ENCODE measurements at places on chromosomes 7 and 10.
A peak's percentile ranks its signal among the peaks of the same experiment; 100 is the strongest.

DNA sequence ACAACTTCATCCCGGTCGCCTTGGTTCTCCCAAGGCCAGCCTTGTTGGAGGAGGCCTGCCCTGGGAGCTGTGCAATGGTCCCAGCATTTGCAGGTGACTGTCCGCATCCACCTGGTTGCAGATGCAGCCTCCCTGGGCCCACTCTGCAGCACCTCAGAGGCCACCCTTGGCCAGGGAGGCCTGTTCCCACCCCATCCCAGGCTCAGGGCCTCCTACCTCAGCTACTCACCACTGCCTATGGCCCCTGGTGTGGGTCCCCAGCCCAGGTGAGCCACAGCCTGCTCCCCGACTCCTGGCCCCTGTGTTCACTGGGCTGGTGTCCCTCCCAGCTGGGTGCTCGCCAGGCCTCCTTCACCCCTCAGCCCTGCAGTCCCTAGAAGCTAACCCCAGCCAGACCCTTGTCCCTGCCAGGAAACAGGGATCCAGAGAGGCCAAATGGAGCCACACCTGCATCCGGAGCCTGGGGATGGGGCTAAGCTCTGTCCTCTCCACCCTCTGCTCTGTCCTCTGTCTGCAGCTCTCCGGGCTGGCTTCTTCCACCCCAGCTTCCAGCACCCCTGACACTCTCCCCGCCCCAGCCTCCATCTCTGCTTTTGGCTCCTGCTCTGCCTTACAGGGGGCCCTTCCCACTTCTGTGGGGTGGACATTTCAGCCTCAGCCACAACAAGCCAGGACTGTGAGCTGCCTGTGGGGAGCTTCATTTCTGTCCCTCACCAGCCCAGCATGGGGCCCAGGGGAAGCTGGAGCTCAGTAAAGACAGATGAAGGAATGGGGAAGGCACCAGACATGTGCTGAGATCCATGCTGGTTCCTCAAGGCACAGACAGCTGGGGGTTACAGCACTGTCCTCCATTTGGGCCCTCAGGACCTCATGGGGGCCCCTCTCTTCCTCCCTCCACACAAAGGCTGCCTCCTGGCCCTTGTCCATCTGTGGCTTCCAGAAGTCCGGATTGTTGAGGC lies 35.6 kb upstream of the ANTXRL start:
- no peak for DNase-seq

DNA sequence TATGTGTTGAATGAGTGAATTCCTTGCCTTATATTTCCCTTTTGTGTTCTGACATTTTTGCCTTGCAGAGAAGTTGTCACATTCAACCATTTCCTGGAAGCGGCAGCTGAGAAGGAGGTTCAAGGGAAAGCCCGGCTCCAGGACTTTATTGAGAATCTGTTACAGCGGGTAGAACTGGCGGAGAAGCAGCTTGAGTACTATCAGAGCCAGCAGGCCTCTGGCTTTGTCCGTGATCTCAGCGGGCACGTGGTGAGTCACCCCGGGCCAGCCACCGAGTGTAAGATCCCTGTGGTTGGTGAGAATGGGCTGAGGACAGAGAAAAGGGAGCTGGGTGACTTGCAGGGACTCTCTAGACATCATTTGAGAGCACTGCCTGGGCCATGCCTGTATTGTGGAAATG lies 14.2 kb downstream of the ZNF365 start:
- peak; percentile 41 for DNase-seq

DNA sequence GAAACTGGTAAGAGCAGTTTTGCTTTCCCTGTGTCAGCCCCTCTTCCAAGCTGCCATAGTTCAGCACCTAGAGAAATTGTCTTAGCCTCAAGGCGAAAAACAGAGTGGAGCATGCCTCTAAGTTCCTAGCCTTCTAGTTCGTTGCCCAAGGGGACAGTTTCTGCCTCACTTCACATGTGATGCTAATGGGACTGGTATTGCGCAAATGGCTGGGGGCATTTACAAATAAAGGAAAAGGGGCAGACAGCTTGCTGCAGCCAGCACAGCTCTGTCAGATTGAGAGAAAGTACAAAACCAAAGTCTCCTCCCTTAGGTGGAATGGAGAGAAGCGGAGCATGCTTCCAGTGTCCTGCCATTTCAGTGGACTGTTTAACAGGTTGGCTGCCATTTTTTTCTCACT lies 567.7 kb downstream of the ETV1 start:
- no peak for DNase-seq

DNA sequence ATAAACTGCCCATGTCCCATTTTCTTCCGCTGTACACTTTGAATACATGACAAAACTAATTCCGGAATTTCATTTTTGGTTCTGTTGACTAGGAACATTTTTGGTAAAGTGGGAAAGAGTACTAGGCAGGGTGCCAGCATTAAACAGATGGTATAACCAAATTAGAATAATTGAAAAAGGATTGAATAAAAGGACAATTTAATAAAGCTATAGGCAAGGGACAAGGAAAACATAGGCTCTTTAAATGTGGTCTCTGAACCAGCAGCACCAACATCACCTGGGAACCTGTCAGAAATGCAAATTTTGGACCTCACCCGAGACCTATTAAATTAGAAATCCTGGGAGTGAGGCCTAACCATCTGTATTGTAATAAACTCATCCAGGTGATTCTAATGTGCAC lies 376.9 kb downstream of the LRRTM3 start:
- no peak for DNase-seq

DNA sequence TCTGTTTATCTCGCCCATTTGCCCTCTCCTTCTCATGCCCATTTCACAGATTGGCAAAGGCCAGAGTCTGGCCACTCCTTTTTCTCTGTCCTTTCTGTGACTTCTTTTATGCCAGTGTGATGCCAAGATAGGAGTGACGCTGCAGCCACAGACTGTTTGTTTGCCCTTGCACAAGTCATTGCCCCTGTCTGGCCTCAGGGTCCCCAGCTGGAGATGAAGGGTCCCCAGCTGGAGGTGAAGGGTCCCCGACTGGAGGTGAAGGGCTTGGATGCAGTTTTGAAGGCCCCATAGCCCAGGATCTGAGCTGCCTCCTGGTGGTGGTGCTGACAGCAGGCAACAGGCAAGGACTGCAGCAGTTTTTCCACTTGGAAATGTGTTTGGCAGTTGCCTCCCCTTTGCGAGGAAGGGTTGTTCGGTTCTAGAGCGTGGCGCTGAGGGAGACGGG lies 50.8 kb upstream of the SLC29A3 start:
- DNase-seq, result no peak

DNA sequence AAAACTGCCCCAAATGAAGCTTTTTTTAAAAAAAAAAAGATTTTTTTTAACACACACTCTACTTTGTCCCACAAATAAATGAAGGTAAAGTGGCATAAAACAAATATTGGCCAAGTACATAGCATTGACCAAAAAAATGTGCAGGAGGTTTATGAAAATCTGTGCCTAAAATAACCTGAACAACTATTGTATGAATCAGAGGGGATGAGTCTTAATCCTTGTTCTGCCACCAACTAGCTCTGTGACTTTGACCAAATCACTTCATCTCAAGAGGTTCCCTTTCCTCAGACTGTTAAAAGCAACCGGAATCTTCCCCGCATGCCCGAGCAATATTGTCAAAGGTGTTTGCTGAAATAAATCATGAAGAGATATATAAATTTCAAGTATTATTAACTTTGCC lies 150.4 kb upstream of the NEBL start:
- no peak for DNase-seq

GRCh38 chr7:20270867-20271266 lies 53.7 kb upstream of the MACC1 start:
- no peak for DNase-seq

DNA sequence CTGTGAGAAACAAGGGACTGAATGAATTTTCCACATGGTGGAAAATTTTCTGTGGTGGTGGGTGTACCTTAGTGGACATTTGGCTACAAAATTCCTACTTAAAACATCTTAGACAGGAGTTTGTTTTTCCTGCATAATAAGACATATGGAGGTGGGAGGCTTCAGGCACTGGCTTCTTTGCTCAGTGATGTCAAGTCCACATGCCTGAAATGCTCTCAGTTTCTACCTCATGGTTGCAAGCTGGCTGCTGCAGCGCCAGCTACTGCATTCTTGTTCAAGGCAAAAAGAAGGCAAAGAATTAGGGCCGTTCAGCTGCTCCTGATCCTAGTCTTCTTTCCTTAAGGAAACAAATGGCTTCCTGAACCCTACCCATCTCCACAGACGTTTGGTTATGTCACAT lies 99.9 kb upstream of the FAM204A start:
- DNase-seq, result no peak

DNA sequence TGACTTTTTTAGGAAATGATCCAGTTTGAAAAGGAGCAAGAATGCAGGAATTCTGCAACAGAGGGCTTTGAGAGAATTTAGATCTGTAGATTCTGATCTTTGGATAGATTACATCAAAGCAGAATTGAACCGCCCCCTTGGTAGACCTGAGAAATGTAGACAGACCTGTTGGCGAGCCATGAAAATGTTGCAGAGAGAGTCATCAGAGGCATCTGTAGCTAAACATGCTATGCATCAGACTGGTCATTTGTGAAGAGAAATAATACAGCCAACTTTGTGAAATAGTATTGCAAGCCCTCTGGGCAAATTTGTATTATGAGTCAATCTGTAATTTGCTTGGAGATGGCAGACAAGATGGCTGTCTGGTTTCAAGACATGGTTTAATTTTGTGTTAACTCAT lies 4.3 kb upstream of the C1GALT1 start:
- DNase-seq, result no peak

DNA sequence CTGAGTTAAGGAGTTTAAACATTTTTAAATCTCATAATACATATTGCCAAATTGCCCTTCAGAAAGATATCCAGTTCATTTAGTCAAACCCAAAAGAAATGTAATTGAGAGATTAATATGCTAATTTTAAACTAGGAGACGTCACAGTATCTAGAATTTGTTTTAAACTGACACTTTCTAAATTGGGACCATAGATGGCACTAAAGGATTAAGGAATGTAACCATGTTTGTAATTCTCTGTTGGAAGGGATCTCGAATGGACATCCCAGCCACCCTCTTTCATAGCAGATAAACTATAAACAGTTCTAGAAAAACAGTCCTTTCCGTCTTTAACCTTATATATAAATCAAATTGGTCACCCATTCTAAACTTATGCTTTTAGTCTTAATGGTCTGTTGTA lies 30.0 kb upstream of the SAMD9L start:
- no peak for DNase-seq

DNA sequence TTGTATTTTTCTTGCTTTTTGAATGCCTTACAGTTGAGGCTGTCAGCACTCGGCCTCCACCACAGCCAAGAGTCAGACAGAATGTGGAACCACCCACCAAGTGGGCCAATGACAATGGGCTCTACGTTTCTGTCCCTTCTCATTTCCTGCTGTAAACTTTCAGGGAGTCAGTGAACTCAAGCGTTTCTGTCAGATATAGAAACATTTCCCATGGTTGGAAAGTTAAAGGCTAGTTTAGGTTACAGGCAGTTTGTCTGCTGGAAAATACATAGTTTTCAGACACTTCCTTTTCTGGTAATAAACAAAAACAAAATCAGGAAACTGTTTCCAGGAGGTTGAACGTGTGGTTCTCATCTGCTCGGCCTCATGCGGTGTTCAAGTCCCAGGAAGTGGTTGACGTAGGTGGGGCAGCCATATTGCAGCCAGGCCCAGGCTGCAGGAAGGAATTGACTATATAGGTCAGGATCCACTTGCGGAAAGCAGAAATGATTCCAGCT lies 245.1 kb downstream of the CAMK1D start:
- DNase-seq, result no peak

GRCh38 chr7:94698275-94698674 lies 42.3 kb upstream of the SGCE start:
- no peak for DNase-seq

GRCh38 chr7:42222125-42222524 lies 14.9 kb downstream of the GLI3 start:
- DNase-seq, result no peak

- DNase-seq, result no peak
These were observed 610.4 kb downstream of the IPMK start for GRCh38 chr10:57657164-57657765.

GRCh38 chr7:6012355-6013104 lies 3.5 kb downstream of the AIMP2 start:
- DNase-seq, result no peak

All from occipital lobe (tissue), 3 donors.